ENCODE measurements at places on chromosomes 12 and 14. TPM values are rescaled to one million over a fixed set of nuclear protein-coding genes. Genes with fewer than 3 reads are reported as not detected.

DNA sequence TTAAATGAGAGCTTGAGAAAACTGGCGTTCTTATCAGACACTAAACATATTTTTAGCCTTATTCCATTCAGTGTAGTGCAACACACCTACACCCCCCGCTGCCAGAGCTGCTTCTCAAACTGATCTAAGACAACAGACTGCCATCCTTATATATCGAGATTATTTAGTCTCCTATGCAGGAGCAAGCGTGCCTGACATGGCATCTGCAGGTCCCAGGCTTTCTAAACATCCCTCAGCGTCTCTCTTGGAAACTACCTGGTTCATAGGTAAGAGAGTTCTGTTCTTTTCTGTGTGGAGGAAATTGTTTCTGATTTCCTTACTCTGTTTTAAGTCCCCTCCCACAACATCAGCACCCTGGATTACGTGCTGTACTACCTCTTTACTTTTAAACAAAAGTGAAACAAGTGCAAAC lies 117.1 kb upstream of the PTPRB start:
- no peak overlapping the region for H3K4me3 ChIP-seq
- H3K27me3 ChIP-seq: peaks cover 25% of the 10 kb centered on the region
- DNase-seq: no peak
- no peaks in the 10 kb centered on the region for H3K36me3 ChIP-seq
- no peaks in the 10 kb centered on the region for H3K4me1 ChIP-seq

DNA sequence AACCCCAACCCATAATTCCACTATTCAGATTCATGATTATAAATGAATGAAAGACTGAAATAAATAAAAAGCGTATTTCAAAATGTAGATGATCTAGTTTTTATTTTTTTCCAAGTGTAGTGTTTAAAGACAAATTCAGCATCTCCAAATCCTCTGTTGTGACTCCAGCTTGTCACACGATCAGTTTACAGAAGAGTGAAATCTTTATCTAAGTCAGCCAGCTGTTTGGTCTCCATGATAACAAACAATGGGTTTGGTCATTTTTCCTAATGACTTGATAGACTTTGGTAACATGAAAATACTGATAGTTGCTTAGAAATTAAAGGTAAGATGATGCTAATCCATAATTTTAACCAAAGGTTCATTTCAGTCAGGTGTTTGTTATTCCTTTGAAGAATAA lies 114.5 kb upstream of the RASSF8 start:
- peaks cover 6% of the 10 kb centered on the region for H3K4me1 ChIP-seq
- H3K27me3 ChIP-seq: no peaks in the 10 kb centered on the region
- no peak overlapping the region for H3K4me3 ChIP-seq
- no peaks in the 10 kb centered on the region for H3K36me3 ChIP-seq
- H3K27ac ChIP-seq: no peak overlapping the region
- DNase-seq: no peak

GRCh38 chr12:57342207-57342691 lies 88.6 kb downstream of the R3HDM2 start:
- H3K27ac ChIP-seq: no peak overlapping the region
- H3K4me3 ChIP-seq: no peak overlapping the region
- H3K4me1 ChIP-seq: peaks cover 17% of the 10 kb centered on the region
- no peaks in the 10 kb centered on the region for H3K27me3 ChIP-seq
- peaks cover 3% of the 10 kb centered on the region for H3K36me3 ChIP-seq
- DNase-seq: no peak

DNA sequence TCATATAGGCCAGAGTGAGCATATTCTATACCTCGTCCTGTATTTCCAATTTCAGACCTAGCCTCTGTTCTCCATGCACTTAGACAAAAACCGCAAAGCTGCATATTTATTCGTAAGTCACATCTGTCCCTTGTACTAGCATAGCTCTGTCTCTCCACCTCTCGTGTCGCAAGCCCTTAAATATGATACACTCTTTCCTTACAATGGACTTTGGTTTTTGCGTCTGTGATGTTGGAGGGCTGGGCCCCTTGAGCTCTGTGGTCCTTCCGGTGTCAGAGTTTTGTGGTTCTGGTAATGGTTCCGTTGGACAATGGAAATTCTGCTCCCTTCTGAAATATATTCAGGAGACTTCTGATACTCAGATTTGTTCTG lies 11.3 kb downstream of the PRKCH start:
- peaks cover 96% of the 10 kb centered on the region for H3K4me1 ChIP-seq
- DNase-seq: peak; percentile 35
- peak overlapping the region; percentile 90 for H3K27ac ChIP-seq
- H3K4me3 ChIP-seq: peak overlapping the region; percentile 89
- no peaks in the 10 kb centered on the region for H3K27me3 ChIP-seq
- H3K36me3 ChIP-seq: peaks cover 5% of the 10 kb centered on the region

DNA sequence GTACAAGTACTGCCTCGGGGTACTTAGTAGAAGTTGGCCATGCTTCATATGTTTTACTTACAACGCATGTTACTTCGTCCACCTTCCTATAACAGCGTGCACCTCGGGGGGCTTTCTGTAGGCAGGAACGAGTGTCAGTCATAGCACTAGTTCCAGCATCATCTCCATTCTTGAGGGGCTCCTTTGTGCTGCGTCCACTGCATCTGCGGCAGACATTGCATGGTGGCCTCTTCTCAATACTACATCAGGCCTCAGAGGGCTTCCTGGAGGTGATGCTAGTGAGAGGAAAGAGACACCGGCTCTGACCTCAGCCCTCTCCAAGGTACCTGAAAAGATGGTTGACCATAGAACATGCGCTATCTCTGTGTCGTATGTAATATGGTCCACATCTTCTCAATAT lies 121.2 kb upstream of the RTL1 start:
- no peak overlapping the region for H3K27ac ChIP-seq
- DNase-seq: no peak
- H3K27me3 ChIP-seq: peaks cover 16% of the 10 kb centered on the region
- H3K4me1 ChIP-seq: no peaks in the 10 kb centered on the region
- no peak overlapping the region for H3K4me3 ChIP-seq

DNA sequence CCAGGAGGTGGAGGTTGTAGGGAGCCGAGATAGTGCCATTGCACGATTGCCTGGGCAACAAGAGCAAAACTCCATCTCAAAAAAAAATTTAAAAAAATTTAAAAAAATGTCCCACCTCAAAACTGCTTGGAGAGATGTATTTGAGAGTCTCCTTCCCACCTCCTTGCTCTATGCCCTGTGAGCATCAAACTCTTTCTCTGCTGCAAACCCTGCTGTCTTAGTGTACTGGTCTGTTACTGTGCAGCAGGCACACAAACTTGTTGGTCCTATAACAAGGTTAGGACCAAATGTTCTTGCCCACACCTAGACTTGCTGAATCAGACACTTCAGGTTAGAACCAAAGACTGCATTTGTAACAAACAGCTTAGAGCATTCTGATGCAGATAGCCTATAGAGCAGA lies 153.5 kb upstream of the FUT8 start:
- DNase-seq: no peak
- H3K4me3 ChIP-seq: no peak overlapping the region
- H3K36me3 ChIP-seq: peaks cover 9% of the 10 kb centered on the region

The FAM161B gene
- 3.1 TPM for total RNA-seq

The DBX2 gene
- not detected for total RNA-seq
